ENCODE measurements at places on chromosomes 2 and 18.

DNA sequence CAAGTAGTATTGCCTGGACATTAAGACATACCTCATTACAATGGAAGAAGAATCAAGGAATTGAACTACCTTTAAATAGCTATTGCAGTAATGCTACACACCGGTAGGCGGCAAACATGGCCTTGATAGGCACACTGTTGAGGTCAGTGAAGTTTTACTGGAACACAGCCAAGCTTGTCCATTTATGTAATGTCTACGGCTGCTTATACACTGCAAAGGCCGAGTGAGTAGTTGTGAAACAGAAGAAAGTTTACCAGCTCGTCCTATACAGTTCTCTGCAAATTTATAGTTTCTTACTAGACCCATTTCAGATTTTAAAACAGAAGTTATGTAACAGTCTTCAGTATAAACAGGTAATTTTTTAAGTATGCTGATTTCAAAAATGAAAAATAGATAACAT is 38.8 kb downstream of the PPP4R1 start:
- DNase-seq = peak; percentile 18

- DNase-seq = no peak
Observed at GRCh38 chr2:46737577-46737976, 178.0 kb downstream of the MCFD2 start.

DNA sequence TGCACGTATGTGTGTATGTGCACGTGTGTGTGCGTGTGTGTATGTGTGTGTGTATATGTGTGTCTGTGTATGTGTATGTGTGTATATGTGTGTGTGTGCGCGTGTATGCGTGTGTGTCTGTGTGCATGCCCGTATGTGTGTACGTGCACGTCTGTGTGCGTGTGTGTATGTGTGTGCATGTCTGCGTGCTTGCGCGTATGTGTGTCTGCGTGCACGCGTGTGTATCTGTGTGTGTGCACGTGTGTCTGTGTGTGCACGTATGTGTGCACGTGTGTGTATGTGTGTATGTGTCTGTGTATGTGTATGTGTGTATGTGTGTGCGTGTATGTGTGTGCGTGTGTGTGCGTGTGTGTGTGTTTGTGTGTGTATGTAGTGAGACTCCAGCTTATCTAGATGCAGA is 97.5 kb upstream of the SPATS2L start:
- DNase-seq = no peak

DNA sequence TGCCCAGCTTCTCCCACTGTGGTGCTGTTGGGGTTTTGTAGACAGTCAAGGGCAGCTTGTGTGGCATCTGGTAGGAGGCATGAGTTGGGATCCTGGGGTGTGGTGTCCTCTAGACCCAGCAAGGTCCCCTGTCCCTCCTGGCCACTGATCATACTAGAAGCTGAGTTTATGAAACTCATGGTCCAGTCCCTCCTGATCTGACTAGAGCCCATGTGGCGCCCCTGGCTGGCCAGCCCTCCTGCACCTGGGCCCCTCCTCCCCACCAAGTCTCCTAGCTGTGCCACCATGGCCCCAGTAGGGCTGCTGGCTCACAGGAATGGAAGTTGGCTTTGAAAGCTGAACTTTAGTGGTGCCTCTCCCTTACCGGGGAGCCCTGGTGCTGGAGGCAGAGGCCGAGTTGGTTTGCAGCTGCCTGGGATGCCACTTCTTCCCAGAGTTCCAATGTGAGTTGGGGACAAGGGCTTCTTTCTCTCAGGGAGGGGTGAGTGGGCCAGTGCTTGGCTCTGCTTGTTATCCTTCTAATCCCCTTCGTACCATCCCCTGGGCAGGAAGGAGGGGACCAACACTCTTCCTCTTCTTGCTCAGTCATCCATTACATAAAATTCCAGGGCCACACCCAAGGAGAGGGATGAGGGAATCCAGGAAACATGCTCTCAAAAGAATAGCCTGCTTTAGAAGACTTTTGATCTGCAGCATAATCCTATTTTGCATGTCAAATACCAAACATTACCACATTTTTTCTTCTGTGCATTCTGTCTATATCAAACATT is 37.5 kb upstream of the HAAO start:
- DNase-seq = no peak

DNA sequence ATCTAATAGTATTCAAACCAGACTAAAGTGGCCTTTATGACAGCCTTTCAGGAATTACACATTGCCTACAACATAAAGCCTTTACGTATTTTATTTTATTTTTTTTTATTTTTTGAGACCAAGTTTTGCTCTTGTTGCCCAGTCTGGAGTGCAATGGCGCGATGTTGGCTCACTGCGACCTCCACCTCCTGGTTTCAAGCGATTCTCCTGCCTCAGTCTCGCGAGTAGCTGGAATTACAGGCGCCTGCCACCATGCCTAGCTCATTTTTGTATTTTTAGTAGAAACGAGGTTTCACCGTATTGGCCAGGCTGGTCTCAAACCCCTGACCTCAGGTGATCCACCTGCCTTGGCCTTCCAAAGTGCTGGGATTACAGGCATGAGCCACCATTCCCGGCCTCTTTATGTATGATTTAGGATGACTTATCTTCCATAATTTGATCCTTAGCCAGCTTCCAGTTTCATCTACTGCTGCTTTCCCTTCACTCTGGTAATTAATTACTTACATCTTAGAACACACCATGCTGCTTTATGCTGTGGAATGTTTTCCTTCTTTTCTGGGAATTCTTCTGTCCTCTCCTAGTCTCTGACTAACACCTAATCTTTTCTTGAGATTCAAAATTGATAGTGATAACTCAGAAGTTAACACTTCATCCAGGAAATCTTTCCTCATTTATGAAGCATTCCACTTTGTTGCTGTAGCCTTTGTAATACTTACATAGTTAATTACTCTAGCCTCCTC is 2.6 kb downstream of the USP14 start:
- no peak for DNase-seq

- no peak for DNase-seq
Observed at GRCh38 chr2:219681694-219682300, 54.4 kb downstream of the SLC4A3 start.

GRCh38 chr18:9353596-9353995 is 19.0 kb downstream of the TWSG1 start:
- no peak for DNase-seq

DNA sequence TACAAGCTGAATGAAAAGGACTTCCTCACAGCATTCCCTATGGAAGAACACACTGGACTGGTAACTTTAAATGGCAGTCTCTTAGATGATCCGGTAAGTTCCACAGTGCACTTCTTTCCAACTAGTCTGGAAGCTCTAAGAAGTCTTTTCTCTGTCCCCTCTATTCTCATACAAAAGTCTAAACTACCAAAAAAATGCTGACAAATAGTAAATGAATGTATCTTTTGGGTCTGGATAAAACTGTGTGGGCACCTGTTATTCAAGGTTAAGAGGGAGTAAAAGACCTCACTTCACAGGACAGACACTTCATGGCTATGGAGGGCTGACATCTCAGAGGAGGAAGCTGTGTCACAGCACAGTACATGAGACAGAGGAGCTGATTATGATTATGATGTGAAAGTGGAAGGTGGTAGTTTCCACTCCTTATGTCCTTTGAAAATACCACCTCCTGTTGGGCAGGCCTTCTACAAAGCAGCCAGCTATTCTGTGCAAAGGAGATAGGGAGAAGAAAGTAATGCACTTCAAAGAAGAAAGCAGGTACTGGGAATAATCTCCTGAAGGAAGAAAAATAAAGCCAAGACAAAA is 23.9 kb downstream of the CCDC93 start:
- no peak for DNase-seq

- DNase-seq = no peak
Observed at GRCh38 chr2:215832791-215833190, 180.6 kb downstream of the MREG start.

DNA sequence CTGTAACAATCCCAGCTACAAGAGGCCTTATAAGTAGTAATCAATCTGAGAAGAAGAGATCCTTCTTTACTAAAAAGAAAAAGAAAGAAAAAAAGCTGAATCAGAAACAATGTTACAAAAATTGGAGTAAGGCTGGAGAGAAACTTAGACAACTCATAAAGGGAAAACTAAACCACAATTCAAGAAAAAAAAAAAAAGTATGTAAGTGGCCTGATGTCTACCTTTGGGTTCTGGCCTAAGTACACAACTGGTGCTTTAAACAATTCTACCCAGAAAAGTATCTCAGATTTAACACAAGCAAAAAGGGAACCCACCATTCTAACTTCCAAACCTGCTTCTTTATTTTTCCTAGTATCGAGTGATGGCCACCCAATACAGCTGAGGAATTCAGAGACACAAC is 45.3 kb downstream of the ZNF521 start:
- DNase-seq = no peak

DNA sequence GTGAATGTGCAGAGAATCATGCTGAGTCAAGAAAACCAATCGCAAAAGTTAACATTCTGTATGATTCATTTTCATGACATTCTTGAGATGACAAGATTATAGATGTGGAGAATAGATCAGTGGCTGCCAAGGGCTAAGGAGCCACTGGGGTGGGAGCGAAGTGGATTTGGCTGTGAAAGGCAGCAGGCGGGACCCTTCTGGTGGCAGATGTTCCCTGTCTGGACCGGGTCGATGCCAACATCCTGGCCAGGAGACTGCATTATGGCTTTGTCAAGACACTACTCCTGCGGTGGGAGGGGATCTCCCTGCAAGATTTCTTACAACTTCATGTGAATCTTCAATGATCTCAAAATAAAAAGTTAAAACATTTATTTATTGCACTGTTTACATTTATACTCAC is 427.9 kb downstream of the GALR1 start:
- DNase-seq = no peak

GRCh38 chr18:6741232-6741663 is 11.7 kb downstream of the ARHGAP28 start:
- no peak for DNase-seq

- DNase-seq = no peak
Observed at GRCh38 chr2:119068154-119068725, 90.3 kb downstream of the C1QL2 start.

- peak; percentile 48 for DNase-seq
Observed at GRCh38 chr2:70084973-70085710, 2.1 kb upstream of the PCBP1 start.

DNA sequence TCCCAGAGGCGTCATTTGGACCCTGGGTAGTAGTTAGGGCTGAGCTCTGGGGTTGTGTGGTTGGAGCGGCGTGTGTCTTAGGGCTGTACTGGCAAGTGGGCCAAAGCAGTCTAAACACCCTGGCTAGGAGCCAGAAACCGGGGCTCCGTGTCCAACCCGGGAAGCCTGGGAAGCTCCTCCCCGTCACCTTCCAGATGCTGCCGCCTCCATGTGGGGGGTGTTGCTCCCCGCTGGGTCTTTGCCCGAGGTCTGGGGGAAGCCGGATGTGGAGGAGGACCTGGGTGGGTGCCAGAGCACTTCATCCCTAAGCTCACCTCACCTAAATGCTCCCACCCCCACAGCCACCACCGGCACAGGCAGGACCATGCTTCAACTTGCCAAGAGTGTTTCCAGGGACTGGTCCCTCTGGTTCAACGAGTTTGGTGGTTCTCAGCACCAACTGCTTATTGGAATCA is 25.4 kb downstream of the TET3 start:
- DNase-seq = peak; percentile 64

GRCh38 chr2:152466041-152466440 is 131.1 kb downstream of the FMNL2 start:
- DNase-seq = no peak

DNA sequence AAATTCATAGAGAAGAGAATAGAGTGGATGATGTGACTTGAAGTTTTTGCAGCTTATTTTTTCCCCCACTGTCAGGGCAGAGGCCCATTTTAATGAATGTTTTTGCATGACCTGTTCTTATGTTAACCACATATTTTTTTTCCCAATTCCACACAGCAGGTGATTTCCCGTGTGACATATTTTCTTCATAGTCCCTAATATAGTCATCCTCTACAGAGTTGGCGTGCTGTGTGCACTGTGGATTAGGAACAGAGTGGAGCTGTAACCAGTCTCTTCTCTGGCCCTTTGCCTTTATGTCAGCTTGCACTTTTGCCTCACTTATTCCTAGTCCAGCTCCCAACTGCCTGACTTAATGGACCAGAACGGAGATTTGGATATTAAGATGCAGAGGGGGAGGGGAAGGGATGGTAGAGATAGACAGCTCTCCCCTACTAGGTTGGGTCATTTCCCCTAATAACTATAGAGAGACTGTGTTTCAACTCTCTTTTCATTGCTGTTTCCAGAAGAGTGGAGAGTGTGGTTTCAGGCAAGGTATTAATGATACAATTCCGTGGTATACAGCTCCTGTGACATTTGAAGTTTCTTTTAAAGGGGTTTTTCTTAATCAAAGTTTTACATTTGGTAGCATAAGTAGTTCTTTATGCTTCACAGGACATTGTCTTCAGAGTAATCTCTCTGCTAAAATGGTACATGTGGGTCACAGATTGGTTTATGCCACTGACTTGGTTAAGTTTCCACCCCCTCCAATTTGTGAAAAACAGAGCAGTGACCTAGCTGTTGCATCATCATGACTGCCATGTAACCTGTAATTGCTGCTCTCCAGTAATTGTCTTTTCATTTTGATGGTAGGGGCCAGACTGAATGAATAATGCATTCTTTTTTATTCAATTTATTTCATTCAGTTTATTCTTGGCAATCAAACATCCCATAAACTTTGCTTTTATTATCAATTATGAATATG is 161.3 kb downstream of the HAUS1 start:
- no peak for DNase-seq

- no peak for DNase-seq
Observed at GRCh38 chr18:49934457-49934856, 121.1 kb upstream of the ACAA2 start.
